Heart left ventricle (tissue), 16 donors: ENCODE measurements at places on chromosomes 11 and 22. TPM values are rescaled to one million over a fixed set of nuclear protein-coding genes. Genes with fewer than 3 reads are reported as not detected.

PRODH gene
- total RNA-seq, result 25.0 TPM

TNNI2 gene
- not detected for total RNA-seq

KRTAP5-9 gene
- not detected for total RNA-seq

NAV2 gene
- total RNA-seq, result 46.5 TPM

ZP1 gene
- 0.95 TPM for total RNA-seq

NDUFS8 gene
- 425 TPM for total RNA-seq

CDC42BPG gene
- 0.13 TPM for total RNA-seq

DNA sequence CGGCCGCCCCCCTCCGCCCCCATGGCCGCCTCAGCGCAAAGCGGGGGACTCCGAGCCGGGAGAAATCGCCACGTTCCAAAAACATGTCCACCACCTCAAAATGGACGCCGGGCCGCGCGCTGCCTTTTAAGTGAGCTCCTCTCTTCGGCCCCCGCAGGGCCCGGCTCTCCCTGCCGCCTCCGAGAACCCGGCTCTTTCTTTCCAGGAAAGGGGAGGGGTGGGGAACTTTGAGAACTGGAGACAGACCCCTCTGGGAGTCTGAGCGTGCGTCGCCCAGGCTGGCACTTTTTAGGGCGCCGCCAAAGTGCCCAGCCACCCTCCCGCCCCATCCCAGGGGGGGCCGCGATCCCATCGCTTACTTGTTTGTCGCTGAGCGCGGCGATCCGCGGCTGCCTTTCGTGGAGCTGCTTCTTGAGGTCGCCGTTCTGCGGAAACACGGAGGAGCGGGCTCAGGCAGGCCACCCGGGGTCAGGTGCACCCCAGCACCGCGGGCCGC is 1.6 kb downstream of the PHF21B start:
- DNase-seq, result no peak

DNA sequence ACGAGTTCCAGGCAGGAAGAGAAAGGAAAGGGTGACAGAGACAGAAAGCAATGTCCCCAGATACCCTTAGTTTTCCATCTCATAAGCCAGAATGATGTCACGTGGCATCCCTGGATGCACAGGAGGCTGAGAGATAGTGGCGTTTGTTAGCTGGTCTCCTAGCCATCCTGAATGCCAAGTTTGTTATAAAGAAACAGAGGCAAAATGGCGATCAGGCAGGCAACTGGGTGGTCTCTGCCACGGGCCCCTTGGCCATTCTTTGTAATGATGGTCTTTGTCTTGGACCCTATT is 5.3 kb downstream of the SMIM38 start:
- no peak for DNase-seq

GRCh38 chr22:23105304-23105703 is 35.0 kb downstream of the GNAZ start:
- no peak for DNase-seq

- peak; percentile 85 for DNase-seq
Measured at GRCh38 chr11:126415128-126415527, 59.6 kb downstream of the ST3GAL4 start.

- DNase-seq, result peak; percentile 28
Measured at GRCh38 chr11:108221911-108222573, 396 bp downstream of the NPAT start.

DNA sequence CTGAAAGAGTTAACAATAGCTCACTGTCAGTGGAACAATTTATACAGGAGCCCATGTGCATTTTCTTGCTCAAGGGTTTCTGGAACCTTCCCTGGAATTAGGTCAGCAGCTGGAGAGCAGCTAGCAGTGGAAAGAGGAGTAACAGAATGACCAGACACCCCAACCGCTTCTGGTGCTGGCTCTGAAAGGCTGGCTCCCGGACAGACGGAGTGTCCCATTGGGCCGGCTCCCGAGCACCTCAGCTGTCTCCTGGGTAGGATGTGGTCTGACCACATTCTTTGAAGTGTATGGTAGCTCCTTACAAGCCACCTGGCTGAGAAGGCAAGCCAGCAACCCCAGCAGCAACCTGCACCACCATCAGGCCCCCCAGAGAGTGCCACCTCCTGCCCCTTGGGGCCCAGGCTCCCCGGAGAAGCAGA is 44.7 kb downstream of the ABTB2 start:
- peak; percentile 30 for DNase-seq

- no peak for DNase-seq
Measured at GRCh38 chr11:30172883-30173311, 57.9 kb upstream of the FSHB start.

DNA sequence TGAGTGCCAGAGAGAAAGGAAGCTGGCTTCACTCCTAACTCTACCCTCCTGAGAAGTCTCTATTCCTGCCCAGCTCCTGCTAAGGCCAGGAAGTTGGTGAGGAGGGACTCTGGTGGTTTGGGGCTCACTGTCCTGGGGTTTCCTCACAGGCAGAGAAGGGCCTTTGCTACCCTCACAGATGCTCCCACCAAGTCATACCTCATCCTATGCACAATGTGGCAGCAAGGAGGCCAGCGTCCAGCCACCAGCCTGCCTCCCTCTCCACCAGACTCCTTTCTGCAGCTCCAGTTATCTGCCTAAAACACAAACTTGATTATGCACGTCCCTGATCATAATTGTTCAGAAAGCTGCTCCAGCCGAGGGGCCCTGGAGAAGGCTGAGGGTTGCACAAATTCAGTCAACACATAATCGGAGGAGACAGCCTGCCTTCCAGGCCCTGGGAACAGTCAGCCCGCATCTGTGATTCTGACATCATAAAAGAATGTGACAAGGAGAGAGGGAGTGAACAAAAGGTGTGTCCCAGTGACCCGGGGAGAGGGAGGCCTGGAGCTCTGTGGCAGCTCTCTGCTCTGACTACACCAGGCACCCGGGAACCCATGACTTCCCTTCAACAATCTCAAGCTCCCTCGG is 28.8 kb downstream of the DKK3 start:
- peak; percentile 56 for DNase-seq
